ENCODE measurements at places on chromosomes 7 and 10.
A peak's percentile ranks its signal among the peaks of the same experiment; 100 is the strongest.

DNA sequence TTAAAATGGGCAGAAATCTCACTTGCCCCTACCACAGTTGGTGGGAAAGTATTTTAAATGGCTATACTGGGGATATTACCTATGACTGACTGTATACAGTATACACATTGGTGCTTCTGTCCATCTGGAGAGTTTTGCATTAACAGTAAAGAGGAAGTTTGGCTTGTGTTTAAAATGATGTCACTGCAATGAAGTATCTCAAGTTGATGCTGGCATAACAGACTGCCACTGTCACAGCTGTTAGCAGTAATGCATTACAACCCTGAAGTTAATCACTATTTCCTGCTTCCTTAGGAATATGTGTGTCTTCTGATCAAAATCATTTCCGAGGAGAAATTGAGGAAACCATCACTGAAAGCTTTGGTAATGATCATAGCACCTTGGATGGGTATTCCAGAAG is 1.9 kb downstream of the DKK1 start:
- no peak for DNase-seq

- DNase-seq: no peak
These were observed 697.5 kb downstream of the INHBA start for GRCh38 chr7:41005374-41005901.

DNA sequence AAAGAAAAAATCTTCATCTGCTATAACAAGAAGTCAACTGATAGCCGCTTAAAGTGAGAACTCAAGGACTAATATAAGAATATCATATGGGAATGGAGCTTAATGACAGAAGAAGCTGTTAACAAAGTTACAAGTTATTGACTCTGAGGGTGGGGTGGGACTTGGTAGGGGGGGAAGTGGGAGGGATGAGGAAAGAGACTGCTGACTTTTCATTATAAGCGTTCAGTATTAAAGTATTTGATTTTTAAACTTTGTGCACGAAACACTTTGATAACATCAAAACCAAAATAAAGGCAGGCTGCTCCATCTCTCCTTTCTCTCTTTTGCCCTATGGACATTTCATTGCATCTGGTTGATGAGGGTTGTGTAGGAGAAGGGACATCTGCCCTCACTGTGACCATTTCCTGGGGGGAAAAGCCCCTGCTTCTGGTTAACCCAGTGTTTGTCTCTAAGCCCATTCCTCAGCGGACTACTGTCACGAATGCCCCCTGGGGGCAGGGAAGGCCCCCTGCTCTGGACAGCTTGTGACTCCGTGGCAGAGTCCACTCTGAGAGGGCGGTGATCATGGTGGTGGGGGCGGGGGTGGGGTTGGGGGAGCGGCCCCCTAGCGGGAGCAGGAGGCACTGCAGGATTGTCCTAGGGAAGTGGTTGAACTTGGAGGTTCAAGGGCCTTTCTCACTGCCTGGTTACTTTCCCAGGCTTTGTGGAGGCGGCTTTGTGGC is 17.4 kb downstream of the SLC13A4 start:
- DNase-seq: peak; percentile 46

GRCh38 chr7:116515584-116515983 is 9.3 kb upstream of the CAV1 start:
- DNase-seq: no peak

DNA sequence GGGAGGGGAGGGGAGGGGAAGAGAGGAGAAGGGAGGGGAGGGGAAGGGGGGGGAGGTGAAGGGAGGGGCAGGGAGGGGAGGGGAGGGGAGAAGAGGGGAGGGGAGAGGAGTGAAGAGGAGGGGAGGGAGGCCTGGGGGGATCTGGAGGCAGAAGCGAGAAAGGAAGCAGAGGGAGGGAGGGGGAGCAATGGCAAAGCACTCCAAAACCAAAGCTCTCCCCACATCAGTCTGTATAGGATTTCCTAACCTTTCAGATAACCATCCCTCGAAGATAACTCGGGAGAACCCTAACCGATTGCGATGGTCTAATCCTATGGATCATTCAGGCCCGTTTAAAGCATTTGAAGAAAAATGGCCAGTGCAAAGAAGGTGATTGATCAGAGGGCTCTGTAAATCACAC is 19.0 kb downstream of the EBF3 start:
- DNase-seq: no peak

DNA sequence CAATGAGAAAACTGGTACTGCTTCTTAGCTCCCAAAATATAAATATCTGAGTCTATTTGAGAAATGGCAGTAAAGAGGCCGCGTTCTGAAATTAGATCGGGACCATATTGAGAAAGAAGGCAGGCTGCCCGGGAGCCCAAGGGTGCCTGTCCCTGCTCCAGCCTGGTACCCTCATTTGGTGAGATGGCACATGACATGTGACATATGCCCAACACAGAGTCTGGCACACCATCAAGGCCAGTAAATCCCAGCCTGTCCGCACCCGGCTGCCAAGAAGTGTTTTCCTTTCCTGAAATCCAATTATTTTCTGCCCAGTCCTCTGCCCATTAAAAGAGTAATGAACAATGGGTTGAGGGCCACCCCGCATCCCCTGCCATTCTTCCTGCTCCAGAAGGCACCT is 66.4 kb downstream of the CDH23 start:
- no peak for DNase-seq

DNA sequence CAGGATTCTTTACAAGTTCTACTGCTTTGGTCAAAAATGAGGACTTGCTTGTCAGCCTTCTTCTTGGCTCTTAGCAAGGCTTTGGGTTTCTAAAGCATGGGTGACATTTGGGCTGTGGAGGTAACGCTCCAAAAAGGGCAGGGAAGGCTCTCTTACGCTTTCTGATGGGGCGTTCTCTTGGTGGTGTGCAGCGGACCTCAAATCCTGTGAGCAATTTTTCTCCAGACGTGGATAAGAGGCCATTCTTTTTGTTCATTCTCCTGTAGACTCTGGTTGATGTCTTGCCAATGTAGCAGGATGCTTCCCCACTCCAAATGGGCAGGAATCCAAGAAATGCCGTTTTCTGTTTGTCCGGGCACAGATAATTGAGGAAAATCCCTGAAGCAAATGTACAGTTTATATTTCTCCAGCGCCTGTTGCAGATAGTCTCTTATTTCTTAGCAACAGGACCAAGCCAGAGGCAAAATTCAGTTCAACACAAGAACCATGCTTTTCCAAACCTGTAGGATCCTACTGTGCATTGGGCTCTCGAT is 138.4 kb upstream of the NFE2L3 start:
- no peak for DNase-seq

DNA sequence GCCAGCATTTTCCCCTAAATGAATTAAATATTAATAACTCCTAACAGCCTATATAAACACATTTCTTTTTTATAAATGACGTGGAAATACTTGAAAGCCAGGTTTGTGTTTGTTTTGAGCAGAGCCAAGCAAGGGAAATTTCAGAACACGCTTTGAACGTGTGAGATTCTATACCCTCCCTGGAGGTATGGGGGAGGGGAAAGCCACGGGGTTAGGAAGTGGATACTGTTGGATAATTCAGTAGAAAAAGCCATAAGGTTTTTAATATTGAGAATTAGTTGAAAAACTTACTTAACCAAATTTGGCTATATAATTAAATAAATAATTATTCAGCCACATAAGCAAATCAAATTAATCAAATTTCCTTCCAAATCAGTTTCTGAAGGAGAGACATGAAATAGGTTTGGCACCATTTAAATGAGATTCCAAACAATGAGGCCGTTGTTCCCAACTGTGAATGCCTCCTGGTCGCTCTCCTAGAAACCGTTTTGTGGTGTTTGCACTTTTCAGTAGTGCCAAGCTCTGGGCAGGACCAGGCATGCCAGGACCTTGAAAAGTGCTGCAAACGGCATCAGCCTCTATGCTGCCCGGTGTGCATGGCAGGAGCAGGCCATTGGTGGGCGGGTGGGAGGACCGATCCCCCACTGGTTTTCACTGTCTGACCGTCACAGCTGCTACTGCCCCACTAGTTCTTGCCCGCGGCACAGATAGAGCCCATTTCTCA is 88.1 kb downstream of the SEPTIN14 start:
- DNase-seq: no peak

- no peak for DNase-seq
These were observed 324.1 kb upstream of the BMPER start for GRCh38 chr7:33581236-33581635.

GRCh38 chr10:78972160-78972946 is 96.4 kb upstream of the ZMIZ1 start:
- peak; percentile 70 for DNase-seq

DNA sequence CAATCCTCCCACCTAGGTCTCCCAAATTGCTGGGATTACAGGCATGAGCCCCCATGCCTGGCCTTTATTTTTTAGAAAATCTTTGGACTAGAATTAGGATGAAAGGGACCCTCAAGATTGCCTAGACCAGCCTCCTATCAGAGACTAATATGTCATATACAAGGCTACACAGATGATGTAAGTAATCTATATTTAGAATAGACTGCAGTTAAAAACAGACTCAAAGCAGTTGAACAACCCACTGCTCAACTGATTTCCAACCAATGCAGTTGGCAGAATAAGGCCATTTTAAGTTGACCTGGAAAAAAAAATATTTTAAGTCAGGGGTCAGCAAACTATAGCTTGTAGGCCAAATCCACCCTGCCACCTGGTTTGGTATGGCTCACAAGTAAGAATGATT is 27.7 kb downstream of the PSPH start:
- no peak for DNase-seq

DNA sequence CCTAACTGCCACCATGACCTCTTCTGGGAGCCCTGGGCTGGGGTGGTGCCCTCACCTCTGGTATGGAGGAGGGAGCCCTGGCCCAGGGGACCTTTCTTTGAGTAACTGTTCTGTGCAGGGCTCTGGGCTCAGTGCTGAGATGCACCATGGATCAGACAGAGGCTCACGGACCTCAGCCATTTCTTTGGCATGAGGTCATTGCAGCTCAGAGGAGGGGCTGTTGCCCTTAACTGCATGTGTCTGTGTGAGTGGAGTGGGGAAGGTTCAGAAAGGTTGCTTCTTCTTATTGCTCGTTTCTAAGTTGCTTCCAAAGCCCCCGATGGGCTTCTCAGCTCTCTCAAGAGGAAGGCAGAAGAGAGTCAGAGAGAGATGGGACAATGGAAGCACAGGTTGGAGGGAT is 233.9 kb downstream of the RPS24 start:
- DNase-seq: no peak

GRCh38 chr7:70016044-70016770 is 417.9 kb downstream of the AUTS2 start:
- peak; percentile 6 for DNase-seq

- DNase-seq: no peak
These were observed 122.4 kb upstream of the NPS start for GRCh38 chr10:127426746-127427145.
